ENCODE measurements at places on chromosomes 13 and 19.

GRCh38 chr19:4815426-4816201 lies 15.9 kb downstream of the TICAM1 start:
- DNase-seq: peak; percentile 96

DNA sequence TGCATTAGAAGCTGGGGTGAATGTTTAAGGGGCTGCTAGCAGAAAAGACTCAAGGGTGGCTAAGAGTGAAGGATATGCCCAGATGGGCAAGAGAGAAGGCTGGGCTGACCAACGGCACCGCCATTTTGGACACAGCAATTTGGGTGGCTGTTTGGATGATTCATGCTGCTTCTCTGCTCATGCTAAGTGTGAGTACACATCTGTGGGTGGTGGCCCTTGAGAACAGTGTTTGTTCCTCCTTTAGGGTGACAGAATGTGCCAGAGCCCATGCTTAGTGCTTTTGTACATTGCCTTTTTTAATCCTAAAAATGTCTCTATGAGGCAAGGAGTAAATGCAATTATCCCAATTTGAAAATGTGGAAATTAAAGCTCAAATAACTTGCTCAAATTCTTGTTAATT lies 9.8 kb downstream of the CBY2 start:
- DNase-seq: peak; percentile 77

DNA sequence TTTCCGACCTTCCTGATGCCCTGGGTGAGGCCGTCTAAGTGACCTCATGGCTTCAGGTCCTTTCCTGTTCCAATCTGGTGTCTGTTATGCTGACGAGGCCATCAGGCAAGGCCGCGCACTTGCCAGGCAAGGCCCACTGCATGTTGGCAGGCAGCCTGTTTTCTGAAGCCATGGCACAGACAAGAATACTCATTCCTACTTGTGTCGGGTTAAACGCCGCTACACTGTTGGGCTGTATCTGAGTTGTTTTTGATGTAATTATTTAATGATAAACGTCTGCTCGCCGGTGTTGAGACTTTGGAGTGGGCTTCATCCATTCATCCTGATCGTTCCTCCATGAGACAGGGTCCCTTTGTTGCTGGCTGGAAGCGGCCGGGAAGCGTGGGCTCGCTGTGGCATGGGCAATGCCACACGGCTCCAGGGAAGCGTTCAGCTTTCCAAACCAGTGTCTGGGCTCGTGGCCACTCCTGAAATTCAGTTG lies 92.1 kb downstream of the ATP11A start:
- DNase-seq: no peak

GRCh38 chr19:29635963-29636362 lies 29.3 kb upstream of the PLEKHF1 start:
- no peak for DNase-seq

GRCh38 chr13:106104281-106104901 lies 431.1 kb downstream of the EFNB2 start:
- no peak for DNase-seq

GRCh38 chr13:94974015-94974951 lies 261.9 kb upstream of the SOX21 start:
- no peak for DNase-seq

- DNase-seq: no peak
Observed at GRCh38 chr19:5048727-5049553, 80.0 kb downstream of the KDM4B start.

- peak; percentile 66 for DNase-seq
Observed at GRCh38 chr13:23268441-23268840, 87.7 kb downstream of the SGCG start.

DNA sequence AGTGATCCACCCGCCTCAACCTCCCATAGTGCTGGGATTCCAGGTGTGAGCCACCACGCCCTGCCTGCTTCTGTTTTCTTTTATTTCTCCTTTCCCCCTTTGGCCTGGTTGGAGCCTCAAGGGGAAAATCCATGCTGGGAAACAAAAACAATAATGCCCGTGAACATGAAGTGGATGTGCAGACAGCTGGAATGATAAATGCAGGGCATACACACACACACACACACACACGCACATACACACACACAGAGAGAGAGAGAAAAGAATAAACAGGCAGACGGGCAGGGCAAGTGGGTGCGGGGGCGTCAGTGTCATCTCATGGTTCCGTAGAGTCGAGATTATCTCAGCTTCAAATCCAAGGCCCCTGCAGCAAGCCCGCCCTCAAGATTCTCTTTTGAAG lies 4.4 kb upstream of the PLEKHF1 start:
- no peak for DNase-seq

DNA sequence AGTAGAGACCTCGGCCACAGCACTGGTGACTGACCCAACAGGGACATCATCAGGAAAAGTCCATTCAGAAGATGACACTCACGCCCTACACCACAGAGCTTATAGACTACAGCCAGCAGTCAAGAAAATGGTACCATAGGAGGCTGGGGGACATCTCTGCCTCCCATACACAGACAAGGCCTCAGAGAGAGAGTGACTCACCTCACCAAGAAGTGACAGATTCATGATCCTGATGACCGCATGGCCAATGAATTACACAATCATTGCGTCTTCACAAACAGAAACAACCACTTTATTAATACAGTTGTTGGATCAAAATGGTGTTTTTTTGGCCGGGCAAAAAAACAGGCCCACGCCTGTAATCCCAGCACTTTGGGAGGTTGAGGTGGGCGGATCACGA lies 260.8 kb upstream of the TSHZ3 start:
- no peak for DNase-seq

- no peak for DNase-seq
Observed at GRCh38 chr13:51721496-51721895, 82.5 kb downstream of the DHRS12 start.

DNA sequence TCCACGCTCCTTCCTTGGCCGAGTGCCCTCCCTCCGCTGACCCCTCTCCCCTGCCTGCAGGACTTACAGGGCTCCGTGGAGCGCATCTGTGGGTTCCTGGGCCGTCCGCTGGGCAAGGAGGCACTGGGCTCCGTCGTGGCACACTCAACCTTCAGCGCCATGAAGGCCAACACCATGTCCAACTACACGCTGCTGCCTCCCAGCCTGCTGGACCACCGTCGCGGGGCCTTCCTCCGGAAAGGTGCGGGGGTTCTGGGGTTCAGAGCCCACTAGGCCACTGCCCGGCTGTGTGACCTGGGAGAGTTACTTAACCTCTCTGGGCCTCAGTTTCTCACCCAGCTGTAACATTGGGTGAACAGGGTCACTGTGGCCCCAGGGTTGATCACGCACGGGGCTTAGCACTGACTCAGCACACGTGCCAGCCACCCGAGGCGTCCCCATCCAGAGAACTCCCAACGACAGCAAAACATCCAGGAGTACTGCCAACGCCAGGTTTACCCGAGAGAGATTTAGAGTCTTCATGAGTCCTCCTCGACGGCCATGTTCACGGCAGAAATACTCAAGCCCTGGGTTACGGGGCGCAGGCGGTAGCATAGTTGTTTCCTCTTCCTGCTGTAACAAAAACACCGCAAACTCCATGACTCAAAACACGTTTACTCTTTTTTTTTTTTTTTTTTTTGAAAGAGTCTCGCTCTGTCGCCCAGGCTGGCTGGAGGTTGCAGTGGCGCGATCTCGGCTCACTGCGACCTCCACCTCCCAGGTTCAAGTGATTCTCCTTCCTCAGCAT lies 9.7 kb upstream of the SPACA4 start:
- DNase-seq: peak; percentile 31

DNA sequence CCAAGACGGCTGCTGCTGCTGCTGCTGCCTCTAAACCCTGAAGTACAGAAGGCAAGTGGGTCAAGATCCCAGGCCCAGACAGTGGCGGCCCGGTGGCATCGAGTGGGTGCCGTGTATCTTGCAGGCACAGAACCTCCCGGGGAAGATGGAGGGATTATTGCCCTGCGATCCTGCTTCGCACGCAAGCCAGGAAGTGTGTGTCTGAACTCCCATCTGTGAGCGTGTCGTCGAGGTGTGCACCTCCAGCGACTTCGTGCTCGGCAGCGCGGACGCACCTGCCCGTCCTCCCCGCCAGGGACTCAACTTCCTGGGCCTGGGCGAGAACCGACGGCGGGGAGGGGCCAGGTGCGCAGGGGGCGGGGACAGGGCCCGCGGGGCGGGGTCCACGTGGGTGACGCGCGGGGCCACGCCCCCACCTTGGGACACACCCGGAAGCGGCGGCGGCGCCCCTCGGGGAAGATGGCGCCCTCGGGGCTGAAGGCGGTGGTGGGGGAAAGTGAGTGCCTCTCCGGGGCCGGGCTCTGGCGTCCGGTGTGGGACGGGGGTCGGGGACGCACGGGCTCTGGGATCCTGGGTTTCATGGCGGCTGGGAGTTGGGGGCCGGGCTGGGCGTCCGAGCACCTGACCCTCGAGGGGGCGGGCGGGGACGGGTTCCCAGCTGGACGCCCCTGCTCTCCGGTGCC lies at the start of gene STXBP2:
Gene STXBP2 (plus strand): TSS at position 420 of the 683 bp plus-strand sequence. CDS start 40 bp downstream, at position 460.
- peak; percentile 86 for DNase-seq

GRCh38 chr13:51613535-51613934 lies 29.3 kb downstream of the WDFY2 start:
- no peak for DNase-seq

DNA sequence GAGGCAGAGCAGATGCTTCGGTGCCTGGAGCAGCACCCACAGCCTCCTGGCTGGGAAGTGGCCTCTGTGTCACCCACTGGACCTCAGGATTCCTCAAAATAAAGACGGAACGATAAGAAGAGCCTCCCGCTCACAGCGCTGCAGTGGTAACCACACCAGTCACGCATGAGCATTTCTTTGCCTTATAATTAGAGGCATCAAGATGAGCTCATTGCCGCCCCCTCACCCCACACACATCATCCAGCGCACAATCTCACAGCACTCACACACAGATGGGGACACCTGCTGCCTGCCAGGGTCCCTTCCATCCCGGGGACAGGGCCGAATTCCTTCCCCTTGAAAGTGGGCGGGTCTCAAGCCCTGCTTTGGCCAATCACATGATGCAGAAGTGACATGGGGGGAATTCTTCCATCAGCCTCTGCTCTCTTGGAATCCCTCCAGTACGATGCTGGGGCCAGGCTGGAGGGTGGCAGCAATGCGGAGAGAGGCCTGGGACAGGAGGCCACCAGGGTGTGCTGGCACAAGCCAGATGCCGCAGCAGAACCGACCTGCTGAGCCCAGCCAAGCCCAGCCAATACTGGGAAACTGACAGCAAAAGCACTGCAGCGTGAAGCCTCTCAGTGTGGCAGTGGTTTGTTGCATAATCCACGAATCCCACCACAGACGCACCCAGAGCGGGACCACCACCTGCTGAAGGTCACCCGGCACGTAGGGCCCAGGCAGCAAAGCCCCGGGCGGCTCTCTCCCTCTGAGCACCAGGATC lies 16.0 kb downstream of the PIP5K1C start:
- DNase-seq: peak; percentile 68

GRCh38 chr13:78655906-78656305 lies 3.0 kb downstream of the OBI1 start:
- no peak for DNase-seq

DNA sequence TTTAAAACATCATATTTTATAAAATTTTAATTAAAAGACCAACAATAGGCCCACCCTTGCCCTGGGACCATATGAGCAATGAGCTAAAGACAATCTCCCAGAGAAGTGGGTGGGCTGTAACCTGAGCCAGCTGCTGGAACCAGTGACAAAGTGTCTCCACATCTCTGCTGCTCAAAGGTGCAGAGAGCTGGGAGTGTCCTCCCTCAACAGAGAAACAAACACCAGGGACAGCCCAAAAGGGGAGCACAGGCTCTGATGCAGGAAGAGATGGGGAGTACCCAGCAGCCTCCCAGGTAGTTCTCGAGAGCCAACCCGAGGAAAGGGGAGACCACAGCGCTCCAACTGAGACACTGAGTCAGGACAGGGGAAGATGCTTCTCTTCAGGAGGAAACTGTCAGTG lies 39.1 kb downstream of the DOCK9 start:
- no peak for DNase-seq

DNA sequence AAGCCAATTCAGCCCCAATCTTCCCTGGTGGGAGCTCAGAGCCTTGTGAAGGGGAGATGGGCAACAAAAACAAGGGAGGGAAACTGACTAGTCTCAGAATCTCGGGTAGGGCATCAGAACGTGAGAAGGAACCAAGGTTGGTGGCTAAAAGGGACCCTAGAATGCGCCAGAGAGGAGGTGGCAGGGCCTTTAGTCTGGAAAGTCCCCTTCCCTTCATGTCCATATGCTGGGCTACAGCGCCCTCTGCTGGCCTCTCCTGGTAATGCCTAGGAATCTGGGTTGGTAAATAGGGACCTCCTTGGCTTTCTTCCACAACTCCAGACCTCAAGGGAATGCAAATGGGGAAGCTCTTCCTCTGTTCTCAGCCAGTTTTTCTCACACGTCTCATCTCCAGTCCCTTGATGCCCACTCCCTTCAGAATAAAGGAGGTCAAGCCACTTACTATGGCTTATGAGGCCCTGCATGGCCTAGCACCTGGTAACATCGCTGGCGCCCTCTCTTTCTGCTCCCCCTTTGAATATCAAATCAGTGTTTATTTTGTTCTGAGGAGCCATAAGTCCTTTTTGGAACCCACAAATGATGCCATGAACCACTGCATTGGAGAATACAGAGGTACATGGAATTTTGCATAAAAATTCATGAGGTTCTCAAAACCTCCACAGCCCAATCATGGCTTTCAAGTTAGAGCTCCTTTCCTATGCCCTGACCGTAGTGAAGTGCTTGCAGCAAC lies 1.4 kb upstream of the CCDC97 start:
- DNase-seq: peak; percentile 96

DNA sequence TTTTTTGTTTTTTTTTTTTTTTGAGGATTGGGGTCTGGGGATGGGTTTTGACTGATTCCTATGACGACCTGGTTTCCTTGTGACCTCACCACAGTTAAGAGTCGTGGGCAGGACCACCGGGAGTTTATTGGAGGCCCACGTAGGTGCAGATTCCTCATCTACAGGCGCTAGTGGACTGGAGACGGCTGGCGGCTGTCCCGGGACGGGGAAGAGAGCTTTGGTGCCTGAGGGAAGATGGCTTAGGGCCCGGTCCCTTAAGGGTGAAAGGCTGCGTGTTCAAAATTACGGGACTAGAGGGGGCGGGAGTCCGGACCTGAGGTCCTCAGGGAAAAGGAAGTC lies 682 bp upstream of the TEAD2 start:
- DNase-seq: no peak

DNA sequence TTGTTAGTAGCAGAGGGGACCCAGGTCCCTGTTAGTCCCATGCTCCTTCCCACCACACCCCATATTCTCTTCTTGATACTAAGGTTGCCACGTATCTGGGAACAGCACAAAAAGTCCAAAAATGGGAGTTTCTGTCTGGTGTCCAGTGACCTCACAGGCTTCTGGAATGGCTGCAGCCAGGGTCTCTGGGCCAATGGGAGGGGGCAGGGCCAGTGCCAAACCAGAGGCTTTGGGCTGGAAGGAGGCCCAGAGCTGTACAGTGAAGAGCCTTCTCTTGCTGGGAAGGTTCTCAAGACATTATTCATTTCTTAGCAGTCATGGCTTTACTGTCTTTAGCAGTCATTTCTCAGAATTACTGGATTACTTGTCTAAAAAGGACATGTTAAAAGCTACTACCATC lies 119.2 kb downstream of the FRY start:
- DNase-seq: no peak
